ENCODE measurements at places on chromosomes 7 and 10. TPM values are rescaled to one million over a fixed set of nuclear protein-coding genes. Genes with fewer than 3 reads are reported as not detected.

DNA sequence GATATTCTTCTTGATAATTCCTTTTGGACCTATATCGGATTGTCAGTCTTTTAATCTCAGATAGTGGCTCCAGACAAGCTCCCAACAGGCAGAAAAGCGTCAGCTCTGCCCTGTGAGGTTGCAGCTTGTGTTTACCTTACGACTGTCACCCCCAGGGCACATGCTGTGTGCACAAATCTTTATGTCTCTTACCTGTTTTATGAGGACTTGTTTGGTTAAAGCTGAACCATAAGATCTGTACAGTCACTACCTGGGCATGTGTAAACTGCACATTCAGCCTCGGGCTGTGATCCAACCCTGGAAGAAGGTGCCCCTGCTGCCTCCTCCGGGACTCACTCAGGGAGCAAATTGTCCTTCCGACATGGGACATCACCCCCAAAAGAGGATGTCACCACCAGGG lies 119.8 kb downstream of the GALNT17 start:
- H3K27me3 ChIP-seq, result no peaks in the 10 kb centered on the region
- no peaks in the 10 kb centered on the region for H3K4me1 ChIP-seq
- no peak overlapping the region for H3K27ac ChIP-seq
- DNase-seq, result no peak
- H3K4me3 ChIP-seq, result no peak overlapping the region

- H3K27me3 ChIP-seq, result no peaks in the 10 kb centered on the region
- H3K36me3 ChIP-seq, result no peaks in the 10 kb centered on the region
- no peaks in the 10 kb centered on the region for H3K4me1 ChIP-seq
Measured at GRCh38 chr10:126210051-126210651, 178.1 kb downstream of the ADAM12 start.

DNA sequence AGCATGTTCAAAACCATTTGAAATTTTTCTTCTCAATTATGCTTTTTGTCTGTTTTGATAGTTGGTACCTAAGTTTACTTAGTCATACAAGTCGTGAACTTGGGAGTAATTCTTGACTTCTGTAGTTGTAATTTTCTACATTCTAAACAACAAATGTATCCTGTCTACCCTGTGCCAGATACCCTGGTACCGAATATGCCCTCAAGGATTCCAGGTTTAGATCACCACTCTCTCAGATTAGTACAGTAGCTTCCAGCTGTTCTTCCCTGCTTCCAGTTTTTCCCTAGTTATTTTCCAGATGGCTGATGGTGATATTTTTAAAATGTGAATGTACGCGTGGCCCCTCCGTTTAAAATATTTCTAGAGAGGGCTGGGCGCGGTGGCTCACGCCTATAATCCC lies 6.5 kb downstream of the STAM start:
- peaks cover 73% of the 10 kb centered on the region for H3K36me3 ChIP-seq
- H3K27me3 ChIP-seq, result no peaks in the 10 kb centered on the region
- DNase-seq, result no peak

The CALHM1 gene
- total RNA-seq, result 0.21 TPM

The EVX1 gene
- total RNA-seq, result not detected

The MRC1 gene
- total RNA-seq, result not detected

The OGDH gene
- 114 TPM for total RNA-seq

The BTAF1 gene
- total RNA-seq, result 41.9 TPM

The TAF6 gene
- total RNA-seq, result 65.5 TPM

All from activated CD4-positive, alpha-beta T cell treated with anti-CD3 and anti-CD28 coated beads, Interleukin-2, amount 10 ng/mL, durations not matched to agents 7 days and 5 days (primary cell).